ENCODE measurements at places on chromosomes 1 and 21.

GRCh38 chr1:98420376-98421084 lies 241.0 kb upstream of the SNX7 start:
- no peak for ATAC-seq

DNA sequence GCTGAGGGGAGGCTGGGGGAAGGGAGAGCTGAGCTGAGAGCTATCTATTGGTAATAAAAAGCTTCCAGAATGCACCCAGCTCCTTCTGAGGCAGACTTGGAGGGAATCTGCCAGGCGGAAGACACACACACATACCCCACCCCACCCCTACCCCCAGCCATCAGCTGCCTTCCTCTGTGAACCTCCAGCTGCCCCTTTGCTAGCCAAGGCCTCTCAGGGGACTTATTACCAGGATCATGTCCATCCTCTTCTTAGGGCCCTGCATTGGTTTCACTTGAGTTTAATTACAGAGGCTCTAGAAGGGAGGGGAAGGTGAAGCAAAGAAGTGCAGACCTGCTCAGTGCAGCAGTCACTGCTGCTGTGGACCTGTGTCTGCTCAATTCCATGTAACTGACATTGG lies 156.4 kb downstream of the OMA1 start:
- no peak for ATAC-seq

DNA sequence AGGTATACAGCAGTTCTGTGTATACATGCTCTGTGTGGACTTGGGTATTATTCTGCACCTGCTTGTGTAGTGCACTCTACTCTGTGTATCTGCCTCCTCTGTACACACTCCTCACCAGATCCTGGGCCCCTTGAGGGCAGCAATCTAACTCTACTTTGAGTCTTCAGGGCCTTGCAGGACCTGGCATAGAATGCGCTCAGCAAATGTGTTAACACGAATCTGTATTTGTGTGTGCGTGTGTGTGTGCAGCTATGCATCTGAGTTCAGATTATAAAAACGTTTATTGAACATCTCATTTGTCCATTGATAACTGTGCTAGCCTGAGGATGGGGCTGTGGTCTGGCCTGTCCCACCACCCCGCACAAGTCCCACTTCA lies 3.9 kb upstream of the MEF2D start:
- ATAC-seq: peak; percentile 2

GRCh38 chr1:11180342-11180744 lies 8.8 kb upstream of the ANGPTL7 start:
- no peak for ATAC-seq

DNA sequence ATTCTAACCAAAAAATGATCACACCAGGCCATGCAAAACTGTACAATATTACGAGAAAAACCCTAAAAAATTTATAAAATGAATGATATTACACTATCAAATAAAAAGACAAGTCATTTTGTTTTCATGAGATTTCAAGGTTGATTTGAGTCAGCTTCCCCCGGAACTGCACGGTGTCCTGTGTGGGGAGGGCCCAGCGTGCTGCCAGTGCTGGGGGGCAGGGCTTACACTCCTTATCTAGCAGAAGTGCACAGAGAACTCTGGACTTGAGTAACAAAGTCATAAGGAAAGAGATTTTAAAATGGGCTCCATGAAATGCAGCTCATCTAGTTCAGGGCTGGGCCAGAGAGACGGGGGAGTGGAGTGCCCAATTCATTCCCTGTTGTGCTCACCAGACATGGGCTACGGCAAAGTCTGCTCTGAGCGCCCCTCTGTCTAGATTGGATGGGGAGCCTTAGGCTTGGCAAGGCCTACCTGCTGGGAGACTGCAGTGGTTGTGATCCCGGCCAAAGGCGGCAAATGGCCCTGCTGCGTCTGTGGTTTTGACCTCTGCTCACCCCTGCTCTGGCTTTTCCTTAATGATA lies 50.1 kb downstream of the COQ8A start:
- peak; percentile 98 for ATAC-seq

GRCh38 chr1:201578008-201578888 lies 39.3 kb downstream of the NAV1 start:
- no peak for ATAC-seq

DNA sequence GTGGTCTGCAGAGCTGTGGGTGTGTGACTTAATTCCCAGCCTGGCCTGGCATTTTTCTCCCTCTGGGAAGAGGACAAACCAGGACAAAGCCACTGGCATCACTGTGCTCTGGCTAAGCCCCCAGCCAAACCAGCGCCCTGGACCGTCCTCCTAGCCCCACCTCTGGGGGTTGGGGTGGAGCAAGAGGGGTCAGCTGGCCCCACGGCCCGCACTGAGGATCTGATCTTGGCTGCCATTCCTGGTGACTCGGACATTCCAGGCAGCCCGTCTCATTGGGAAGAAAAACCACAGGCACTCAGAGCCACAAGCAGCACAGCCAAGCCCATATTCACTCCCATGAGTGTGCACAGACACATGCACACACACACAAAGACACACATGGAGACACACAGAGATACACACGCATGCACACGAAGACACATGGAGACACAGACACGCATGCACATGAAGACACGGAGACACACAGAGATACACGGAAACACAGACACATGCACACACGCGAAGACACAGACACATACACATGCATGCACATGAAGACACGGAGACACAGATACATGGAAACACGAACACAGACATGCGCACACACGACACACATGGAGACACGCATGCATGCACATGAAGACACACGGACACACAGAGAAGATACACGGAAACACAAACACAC lies 2.3 kb upstream of the MXRA8 start:
- no peak for ATAC-seq

GRCh38 chr1:20787840-20788795 lies 1.0 kb upstream of the HP1BP3 start:
- no peak for ATAC-seq

DNA sequence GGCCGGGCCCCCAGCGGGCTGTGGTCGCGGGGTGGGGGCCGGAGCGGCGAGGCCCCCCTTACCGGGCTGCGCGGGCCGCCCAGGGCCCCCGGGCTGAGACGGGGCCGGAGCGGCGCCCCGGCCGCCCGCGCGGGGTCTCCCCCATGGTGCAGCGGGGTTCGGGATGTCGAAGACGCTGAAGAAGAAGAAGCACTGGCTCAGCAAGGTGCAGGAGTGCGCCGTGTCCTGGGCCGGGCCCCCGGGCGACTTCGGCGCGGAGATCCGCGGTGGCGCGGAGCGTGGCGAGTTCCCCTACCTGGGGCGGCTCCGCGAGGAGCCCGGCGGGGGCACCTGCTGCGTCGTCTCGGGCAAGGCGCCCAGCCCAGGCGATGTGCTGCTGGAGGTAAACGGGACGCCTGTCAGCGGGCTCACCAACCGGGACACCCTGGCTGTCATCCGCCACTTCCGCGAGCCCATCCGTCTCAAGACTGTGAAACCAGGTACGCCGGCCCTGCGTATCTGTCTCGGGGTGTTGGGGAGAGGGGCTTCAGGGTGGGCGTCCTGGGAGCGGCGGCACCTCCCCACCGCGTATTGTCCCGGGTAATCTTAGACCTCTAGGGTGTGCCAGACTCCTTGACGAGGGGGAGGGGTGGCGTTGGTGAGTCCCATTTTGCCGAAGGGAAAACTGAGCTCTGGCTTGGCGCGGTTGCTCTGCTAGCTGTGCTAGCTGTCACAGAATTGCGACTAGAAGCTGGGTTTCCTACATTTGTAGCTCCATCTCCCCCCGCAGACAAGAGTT lies 745 bp downstream of the MAGI3 start:
- ATAC-seq: peak; percentile 26

- no peak for ATAC-seq
These were observed 168.0 kb upstream of the DAB1 start for GRCh38 chr1:57591842-57592241.

DNA sequence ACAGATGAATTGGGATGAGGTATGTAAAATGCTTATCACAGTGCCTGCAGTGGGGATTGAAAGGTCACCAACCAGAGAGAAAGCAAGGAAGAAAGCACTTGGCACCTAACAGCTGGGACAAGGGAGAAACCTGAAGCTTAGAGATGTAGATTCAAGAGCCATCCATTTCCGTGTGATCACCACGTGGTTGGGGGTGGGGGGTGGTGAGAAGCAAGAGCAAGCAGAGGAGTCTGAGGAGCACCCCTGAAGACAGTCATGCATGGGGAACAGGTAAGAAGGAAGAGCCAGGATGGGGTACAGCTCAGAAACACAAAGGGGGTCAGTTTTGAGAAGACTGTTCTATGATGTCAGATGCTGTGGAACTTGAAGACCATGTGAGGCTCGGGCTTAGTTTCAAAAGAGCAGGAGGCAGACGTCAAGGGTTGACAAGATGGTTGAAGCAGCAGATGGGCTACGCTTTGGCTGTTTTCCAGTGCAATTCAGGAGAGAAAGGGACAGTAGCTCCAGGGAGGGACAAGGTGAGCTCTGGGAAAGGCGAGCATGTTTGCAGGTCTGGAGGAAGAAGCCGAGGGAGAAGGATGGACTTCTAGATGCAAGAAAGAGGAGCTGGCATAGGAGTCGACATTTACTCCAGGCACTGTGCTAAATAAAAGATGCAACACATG lies 17.4 kb downstream of the KANK4 start:
- ATAC-seq: no peak

GRCh38 chr21:42019706-42020105 lies 9.5 kb upstream of the ZBTB21 start:
- no peak for ATAC-seq

- no peak for ATAC-seq
These were observed 42.0 kb downstream of the TBCE start for GRCh38 chr1:235409042-235409820.

GRCh38 chr1:31639543-31639942 lies 5.1 kb downstream of the PEF1 start:
- no peak for ATAC-seq

All from activated T-helper 17 cell treated with anti-CD3 and anti-CD28 coated beads, Interleukin-2, amount 50 U/mL, for 72 hours (primary cell).